Mammary epithelial cell (primary cell): ENCODE measurements at places on chromosomes 5 and 9.

GRCh38 chr5:14825977-14826376 is 45.6 kb downstream of the ANKH start:
- DNase-seq = no peak

DNA sequence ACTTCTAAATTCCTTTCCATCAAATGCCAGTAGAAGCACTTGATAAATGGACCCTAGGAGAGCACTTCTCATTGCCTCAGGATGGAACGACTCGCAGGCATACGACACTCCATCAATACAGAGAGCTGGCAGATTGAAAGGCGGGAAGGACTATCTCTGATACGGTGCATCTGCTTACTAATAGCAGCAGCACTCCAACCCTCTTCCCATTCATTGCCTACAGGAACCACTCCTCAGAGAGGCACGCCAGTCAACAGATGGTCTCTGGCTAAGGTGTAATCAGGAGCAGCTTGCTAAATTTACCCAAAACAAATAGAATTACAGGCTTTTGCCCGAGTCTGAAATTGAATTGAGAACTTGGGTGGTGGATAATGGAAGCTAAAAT is 168.1 kb downstream of the EFNA5 start:
- no peak for DNase-seq

GRCh38 chr9:122051351-122052321 is 41.5 kb downstream of the TTLL11 start:
- DNase-seq = peak; percentile 9

GRCh38 chr5:96829297-96829696 is 21.6 kb upstream of the ERAP1 start:
- DNase-seq = no peak

DNA sequence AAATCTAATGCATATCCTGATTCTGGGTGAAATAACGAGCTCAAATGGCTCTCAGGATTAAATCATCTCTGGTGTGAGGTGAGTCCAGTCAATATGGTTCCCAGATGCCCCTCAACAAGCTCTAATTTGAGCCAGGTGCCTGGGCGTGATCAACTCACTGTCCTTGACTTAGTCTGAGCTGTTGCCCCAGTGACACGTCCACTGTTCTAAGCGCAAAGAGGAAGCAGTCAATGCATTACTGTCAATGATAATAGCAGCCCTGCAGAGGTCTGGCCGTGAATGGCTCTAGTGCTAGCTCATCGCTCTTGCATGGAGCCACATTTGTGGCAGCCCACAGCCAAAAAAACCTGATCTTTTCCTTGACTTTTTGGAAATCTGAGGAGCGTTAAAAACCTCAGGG is 128.6 kb upstream of the EFNA5 start:
- DNase-seq = no peak

DNA sequence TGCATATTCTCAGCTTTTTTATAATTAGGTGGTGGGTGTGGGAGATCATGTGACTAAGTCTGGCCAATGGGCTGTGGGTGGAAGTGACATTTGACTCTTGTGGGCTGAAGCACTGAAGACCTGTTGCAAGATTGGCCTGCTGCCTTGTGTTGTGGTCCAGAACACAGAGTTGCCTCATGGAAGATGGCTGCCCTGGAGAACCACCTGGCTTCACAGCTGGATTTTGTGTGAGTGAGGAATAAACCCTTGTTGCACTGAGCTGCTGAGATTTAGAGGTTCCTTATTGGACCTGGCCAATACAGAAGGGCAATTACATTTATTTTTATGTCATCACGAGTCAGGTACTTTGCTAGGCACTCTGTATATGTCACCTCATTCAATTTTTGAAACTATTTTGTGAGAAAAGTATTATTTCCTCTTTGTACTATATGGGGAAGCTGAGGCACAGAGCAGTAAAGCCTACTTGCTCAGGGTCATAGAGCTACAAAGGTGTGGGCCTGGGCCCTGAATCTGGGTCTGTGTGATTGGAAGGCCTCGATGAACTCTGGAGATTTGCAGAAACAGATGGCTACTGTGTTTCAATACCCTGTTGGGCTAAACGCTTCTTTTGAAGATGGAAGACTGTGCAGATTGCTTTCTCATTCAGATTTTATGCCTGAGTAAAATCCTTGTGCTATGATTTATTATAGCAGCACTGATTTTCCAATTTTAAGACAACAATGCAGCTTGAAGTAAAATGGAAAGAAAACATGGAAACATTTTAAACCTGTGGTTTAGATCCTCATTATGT is 71.2 kb upstream of the TBC1D2 start:
- DNase-seq = no peak

GRCh38 chr5:34609951-34610441 is 46.1 kb upstream of the RAI14 start:
- peak; percentile 19 for DNase-seq

- no peak for DNase-seq
Measured at GRCh38 chr5:154053468-154053867, 14.7 kb downstream of the MFAP3 start.

GRCh38 chr9:119337573-119337972 is 31.7 kb downstream of the BRINP1 start:
- no peak for DNase-seq

GRCh38 chr9:108994695-108995094 is 18.6 kb downstream of the CTNNAL1 start:
- no peak for DNase-seq

DNA sequence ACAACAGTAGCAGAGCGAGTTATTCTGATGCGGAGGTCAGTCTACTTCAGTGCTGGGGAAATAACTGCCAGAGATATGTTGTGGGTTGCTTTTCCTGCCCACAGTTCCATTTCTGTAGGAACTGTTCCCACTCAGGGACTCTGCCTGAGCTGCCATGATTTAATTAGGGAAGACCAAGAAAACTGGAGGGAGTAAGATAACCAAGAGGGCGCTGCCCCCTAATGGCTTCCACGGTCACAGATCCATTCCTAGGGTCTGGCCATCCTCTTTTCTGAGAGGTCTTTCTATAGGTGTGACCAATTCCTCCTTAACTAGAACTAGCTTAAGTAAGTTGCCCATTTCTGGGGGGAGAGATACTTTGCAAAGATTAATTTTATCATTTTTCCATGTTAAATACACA is 125.9 kb downstream of the APBA1 start:
- DNase-seq = no peak

DNA sequence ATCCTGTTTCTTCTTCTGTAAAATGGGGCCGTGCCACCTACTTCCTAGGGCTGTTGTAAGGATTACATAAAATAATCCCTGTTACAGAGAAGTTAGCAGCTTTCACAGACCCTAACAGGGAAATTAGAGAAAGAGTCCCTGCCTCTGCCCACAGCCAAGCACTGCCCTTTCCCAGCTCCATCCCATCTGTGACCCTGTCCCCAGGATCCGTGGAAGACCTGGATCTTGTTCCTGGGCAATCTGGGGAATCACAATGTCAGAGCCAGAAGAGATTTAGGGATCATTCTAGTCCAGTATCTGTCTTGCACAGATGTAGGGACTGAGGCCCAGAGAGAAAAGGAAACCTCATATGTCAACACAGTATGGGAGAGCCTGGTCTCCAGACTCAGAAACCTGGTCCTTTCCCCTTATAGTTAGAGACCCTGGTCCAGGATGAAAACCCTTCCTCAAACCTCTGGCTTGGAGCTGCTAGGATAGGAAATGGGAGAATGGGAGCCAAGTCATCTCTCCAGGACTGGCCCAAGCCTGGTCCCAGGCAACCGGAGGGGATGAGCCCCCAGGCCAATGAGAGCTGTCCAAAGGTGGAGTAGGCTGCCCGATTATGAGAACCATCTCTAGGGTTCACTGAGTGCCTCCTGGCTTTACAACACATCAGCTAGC is 12.5 kb downstream of the LHX6 start:
- no peak for DNase-seq

- no peak for DNase-seq
Measured at GRCh38 chr5:135942202-135942771, 12.5 kb downstream of the LECT2 start.

DNA sequence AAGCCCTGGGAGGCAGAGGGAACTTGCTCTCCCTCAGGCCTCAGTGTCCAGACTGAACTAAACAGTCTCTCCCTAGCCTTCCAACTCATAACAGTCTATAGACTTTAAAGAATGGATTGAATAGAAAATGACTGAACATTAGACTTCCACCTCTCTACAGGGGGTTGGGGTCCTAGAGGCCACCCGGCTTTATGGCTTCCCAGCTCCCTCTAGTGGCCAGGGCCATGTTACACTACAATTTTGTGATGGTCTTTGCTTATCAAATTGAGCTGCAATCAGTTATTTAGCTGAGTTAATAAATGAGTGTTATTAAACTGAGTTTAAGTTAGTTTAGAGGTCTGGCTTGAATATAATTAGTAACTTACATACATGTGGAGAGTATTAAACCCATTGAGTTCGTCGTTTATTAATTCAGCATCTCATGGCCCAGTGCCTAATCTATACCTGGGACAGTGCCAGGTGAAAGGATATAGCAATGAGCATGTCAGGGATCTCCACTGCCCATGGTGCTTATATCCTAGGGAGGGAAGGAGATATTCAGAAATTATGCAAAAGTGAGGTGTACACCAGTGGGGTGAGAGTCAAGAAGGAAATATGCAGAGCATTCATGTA is 105.2 kb downstream of the SH3TC2 start:
- peak; percentile 33 for DNase-seq

DNA sequence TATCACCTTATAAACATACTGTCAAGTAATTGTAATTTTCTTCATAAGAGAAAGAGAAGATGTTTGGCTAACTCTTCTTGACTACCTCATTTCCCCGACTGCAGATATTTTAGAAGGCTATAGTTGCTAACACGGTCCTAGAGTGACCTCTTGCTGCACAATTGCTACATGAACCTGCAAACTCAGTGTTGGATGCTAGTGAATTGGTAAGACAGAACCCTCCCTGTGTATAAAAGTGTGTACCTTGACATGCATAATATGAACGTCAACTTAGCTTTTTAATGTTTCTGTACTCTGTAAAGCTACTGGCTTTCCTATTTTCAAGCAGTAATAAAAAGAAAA is 46.7 kb upstream of the CER1 start:
- DNase-seq = peak; percentile 25

DNA sequence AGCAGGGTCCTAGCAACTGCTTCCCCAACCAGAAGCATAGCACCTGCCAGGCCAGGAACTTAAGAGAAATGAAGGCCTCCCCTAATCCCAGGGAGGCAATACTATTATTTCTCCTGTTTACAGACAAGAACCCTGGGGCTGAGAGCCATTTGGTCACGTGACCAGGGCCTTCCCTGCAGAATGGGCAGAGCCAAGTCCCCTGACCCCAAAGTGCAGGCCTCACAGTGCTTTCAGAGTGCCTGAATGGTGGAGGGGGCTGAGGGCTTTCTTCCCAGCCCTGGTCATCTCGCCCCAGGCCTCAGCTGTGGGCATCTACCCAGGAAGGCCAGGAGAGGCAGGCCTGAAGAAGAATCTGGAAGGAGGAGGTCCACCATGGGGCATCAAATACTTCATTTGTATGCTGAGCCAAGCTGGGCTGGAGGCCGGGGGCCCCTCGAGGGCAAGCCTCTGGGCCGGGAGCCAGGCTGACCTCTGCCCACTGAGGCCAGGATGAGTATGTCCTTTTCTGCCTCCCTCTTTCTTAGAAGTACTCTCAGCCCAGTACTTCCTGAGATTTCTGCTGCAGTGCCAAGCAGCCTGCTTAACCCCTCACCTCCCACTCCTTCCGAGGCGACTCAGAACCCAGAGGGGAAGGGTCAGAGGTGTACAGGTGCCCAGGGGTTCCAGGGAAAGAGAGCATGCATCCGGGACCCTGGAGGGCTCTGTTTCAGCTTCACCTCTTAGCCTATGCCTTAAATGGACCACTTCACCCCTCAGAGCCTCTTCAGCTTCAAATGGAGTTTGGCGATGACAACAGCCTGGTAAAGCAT is 18.9 kb upstream of the DUSP1 start:
- DNase-seq = no peak

DNA sequence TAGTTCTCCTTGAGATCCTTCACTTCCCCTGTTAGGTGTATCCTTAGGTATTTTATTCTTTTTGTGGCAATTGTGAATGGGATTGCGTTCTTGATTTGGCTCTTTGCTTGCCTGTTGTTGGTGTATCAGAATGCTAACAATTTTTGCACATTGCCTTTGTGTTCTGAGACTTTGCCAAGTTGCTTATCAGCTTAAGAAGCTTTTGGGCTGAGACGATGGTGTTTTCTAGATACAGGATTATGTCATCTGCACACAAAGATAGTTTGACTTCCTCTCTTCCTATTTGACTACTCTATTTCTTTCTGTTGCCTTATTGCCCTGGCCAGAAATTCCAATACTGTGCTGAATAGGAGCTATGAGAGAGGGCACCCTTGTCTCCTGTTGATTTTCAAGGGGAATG is 609.4 kb upstream of the COX7C start:
- no peak for DNase-seq
